ENCODE measurements at places on chromosomes 1 and 21.

- DNase-seq: no peak
Observed at GRCh38 chr1:68321084-68321685, 88.9 kb upstream of the WLS start.

DNA sequence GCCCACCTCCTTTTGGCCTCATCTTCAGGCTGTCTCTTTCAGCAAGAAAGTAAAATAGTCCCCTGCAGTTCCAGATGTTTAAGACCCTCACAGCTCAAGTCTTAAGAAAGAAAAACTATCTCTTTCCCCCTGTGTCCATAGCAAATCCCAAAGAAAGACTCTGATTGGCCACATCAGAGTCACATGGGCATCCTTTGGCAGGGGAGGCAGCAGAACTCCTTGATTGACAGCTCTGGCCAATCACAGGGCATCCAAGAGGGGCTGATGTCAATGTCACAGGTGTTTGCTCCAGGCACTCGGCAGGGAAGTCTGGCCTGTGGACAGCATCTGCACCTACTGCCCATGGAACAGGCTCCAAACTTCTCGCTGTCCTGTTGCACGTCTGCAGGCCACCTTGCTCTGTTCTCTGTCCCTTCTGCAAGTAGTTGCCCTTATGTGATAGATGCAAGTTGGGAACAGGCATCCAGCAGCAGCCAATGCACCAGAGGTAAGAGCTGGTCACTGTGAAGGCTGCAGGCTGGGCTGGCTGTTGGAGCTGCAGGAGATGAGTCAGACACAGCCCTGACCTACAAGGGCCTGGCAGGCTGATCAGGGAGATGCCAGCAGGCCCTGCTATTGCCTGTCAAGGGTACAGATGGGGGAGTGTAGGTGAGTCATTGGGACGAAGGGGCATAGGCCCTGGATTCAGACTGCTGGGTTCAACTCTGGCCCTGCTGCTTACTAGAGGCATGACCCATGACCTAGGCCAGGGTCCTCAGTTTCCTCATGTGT is 96.8 kb upstream of the TMEM51 start:
- no peak for DNase-seq

DNA sequence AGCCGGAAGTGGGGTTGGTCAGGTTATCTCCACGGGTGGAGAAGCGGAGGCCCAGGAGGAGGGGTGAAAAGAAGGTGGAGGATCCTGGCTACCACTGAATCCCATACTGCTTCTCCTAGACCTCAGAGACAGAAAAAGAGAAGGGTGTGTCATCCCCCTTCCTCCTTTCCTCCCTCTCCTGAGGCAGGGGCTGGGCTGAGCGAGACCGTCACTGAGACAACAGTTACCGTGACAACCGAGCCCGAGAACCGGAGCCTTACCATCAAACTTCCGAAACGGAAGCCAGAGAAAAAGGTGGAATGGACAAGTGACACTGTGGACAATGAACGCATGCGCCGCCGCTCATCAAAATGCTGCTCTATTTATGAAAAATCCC is 42.1 kb upstream of the NBPF3 start:
- DNase-seq: no peak

DNA sequence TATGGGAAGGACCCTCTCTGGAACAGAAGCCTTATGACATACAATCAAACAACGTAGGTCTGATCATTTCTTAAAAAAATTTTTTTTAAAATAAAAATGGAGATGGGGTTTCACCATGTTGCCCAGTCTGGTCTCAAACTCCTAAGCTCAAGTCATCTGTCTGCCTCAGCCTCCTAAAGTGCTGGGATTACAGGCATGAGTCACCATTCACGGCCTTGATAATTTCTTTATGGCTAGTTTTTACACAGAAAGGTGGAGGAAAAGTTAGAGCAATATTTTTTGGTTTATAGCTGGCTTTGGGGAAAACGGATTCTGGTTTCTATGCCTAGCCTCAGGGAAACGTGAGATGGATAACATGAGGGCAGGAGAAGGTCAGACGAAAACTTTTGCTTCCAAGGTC is 70.0 kb upstream of the B3GALT5 start:
- DNase-seq: no peak

GRCh38 chr21:32653326-32653901 is 41.2 kb upstream of the CFAP298 start:
- DNase-seq: no peak

DNA sequence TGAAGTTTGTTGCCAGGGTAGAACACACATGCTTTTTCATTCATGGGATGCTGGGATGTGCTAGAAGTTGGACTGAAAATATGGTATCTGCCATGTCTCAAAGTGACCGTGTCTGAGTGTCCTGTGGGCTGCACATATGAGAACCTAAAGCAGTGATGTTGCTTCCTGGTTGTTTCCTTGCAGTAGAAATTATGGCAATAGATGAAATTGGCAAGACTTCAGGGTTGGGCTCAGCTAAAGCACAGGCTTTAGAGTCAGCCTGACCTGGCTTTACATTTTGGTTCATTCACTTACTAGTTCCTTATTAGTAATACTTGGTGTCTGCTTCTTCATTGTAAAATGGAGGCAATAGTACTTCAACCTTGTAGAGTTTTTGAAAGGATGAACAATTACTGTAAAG is 2.2 kb downstream of the LAMC2 start:
- no peak for DNase-seq

GRCh38 chr21:45455674-45456583 is 51.0 kb downstream of the COL18A1 start:
- DNase-seq: no peak

DNA sequence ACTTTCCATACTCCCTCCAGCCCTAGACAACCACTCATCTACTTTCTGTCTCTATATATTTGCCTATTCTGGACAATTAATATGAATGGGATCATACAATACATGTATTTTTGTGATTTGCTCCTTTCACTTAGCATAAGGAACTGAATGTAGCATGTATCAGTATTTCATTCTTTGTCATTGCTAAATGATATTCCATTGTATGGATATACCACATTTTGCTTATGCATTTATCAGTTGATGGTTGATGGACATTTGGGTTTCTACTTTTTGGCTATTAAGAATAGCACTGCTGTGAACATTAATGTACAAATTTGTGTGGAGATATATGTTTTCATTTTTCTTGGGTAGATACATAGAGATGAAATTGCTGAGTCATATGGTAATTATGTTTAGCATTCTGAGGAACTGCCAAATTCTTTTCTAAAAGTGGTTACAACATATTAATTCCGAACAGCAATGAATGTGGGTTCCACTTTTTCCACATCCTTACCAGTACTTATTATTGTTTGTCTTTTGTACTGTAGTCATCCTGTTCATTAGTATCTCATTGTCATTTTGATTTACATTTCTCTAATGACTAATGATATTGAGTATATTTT is 121.0 kb downstream of the LRRC40 start:
- no peak for DNase-seq

DNA sequence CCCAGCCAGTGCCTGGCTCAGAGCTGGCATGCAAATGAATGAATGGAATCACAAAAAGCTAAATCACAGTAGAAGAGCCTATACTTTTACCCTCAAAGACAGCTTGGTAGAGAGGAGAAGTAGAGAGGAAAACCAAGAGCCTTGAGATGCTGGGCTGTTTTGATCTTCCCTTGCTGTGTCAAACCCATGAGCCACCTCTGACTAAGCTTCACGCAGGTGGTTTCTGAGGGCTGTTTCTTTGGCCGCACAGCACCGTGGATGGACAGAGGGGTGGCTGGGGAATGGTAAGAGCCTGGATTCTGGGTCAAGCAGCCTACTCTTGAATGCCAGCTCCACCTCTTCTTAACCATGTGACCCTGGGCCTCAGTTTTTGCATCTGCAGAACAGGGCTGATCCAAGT is 18.6 kb downstream of the ABCG1 start:
- DNase-seq: no peak

DNA sequence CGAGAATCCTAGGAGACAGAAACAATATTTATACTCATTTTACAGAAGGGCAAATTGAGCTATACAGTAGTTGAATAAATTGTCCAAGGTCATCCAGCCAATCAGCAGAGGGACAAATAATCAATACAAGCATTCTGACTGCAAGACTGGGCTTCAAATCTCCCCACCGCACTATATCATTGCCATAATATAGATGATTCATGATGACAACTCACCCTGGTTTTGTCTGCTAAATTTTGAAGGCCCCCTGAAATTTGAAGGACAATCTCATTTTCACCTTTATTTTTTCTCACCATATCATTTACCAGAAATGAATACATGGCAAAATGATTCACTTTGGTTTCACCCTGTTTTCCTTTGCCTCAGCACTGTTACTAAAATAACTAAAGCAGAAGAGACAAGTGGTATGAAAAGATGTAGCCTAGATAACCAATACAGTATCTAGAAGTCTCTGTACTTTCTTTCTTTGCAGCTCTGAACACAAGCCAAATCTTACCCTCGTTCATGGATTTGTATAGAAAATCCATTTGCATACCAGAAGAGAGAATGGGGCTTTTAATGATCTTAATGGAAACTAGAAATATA is 292.5 kb downstream of the TTLL7 start:
- DNase-seq: no peak

- DNase-seq: no peak
Observed at GRCh38 chr1:211393203-211393602, 66.6 kb downstream of the TRAF5 start.

DNA sequence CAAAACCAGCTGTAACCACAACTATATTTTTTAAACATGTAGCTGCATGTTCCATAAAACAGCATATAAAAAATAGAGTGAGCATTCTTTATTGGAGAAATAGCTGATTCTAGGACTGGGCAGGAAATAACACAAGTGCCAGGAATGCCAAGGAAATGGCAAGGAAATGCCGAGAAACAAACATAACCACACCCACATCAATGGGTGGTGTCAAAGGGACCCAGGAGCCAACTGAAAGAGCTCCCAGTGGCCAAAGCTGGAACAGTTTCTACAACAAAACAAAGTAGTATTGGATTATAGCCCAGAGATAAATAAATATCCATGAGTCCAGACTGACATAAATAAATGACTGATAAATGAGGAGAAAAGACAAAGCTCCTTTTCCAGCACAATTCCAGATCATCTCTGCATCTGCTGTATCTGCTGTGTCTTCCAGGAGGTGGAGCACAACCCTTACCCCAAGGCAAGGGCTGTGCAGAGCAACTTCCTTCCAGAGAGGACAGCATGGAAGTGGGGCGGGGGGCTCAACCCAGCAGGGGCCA is 28.1 kb downstream of the ADARB1 start:
- no peak for DNase-seq
